ENCODE measurements at places on chromosomes 1 and 21. TPM values are rescaled to one million over a fixed set of nuclear protein-coding genes. Genes with fewer than 3 reads are reported as not detected.

TRIM62 gene
- 13.7 TPM for total RNA-seq

ARMH1 gene
- total RNA-seq = 11.7 TPM

GUCA2B gene
- not detected for total RNA-seq

LPAR3 gene
- total RNA-seq = 8.9 TPM

UTS2 gene
- not detected for total RNA-seq

MYOM3 gene
- total RNA-seq = 0.28 TPM

LCK gene
- total RNA-seq = not detected

GBP7 gene
- total RNA-seq = not detected

IGSF21 gene
- total RNA-seq = 116 TPM
